ENCODE measurements at places on chromosomes 16 and 17.

GRCh38 chr16:23842137-23842600 lies 6.4 kb downstream of the PRKCB start:
- no peak for DNase-seq

- DNase-seq: peak; percentile 86
Measured at GRCh38 chr17:44689477-44690217, at the start of gene CCDC43. Gene CCDC43, minus strand, starts transcription at chr17:44689776. Its CDS starts 23 bp downstream, at chr17:44689753.

- no peak for DNase-seq
Measured at GRCh38 chr16:83792391-83792790, 15.4 kb upstream of the HSBP1 start.

DNA sequence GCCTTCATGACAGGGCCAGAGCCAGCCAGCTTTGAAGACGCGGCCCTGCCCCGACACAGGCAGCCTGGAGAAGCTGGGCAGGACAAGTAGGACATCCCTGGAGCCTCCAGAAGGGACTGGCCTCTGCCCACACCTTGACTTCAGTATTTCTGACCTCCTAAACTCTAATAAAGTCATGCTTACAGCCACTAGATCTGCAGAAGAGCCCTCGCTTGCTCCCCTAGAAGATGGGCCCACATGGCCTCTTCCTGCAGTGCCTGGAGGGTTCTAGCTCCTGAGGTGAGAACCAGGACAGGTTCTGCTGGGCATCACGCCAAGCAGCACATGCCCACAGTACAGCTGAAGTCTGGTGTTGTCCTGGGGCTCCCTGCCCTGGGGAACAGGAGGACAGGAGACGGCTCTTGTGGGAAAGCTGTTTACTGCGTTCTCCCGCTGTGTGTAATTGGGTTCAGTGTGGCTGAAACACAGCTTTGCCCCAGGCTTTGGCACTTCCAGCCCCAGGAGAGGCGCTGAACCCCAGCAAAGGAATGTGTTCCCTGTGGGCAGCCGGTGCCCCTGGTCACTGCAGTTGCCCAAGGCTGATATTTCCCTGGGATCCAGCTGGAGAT lies 2.6 kb downstream of the APRT start:
- peak; percentile 22 for DNase-seq

GRCh38 chr16:74601126-74601871 lies 5.6 kb downstream of the GLG1 start:
- no peak for DNase-seq

- DNase-seq: no peak
Measured at GRCh38 chr16:65038100-65038499, 83.8 kb downstream of the CDH11 start.
